ENCODE measurements at places on chromosomes 1 and 21. TPM values are rescaled to one million over a fixed set of nuclear protein-coding genes. Genes with fewer than 3 reads are reported as not detected.

The HCN3 gene
- total RNA-seq, result 6.7 TPM

The HSPA6 gene
- 1.4 TPM for total RNA-seq

The GIPC2 gene
- total RNA-seq, result 0.44 TPM

The FAM72C gene
- total RNA-seq, result 9.1 TPM

The C4BPA gene
- not detected for total RNA-seq

The GPR25 gene
- total RNA-seq, result 0.75 TPM

The OR6N1 gene
- not detected for total RNA-seq

The GSTM5 gene
- total RNA-seq, result not detected

The RIMS3 gene
- total RNA-seq, result 6.9 TPM

The ZMYND12 gene
- total RNA-seq, result 0.79 TPM

The GBP6 gene
- total RNA-seq, result 0.47 TPM

The KRTAP20-2 gene
- total RNA-seq, result not detected

The HES3 gene
- not detected for total RNA-seq

The KRTAP11-1 gene
- not detected for total RNA-seq

The RGS7 gene
- total RNA-seq, result not detected

The CELA3A gene
- total RNA-seq, result not detected

The LMX1A gene
- total RNA-seq, result not detected

The NENF gene
- total RNA-seq, result 31.1 TPM

The CAPN9 gene
- not detected for total RNA-seq

The FALEC gene
- total RNA-seq, result 0.60 TPM

The GPR3 gene
- total RNA-seq, result 0.42 TPM

The ARHGEF16 gene
- not detected for total RNA-seq

All from activated naive CD8-positive, alpha-beta T cell treated with anti-CD3 and anti-CD28 coated beads, Interleukin-2, amount 10 ng/mL, durations not matched to agents 7 days and 5 days (primary cell).